T follicular helper cell (primary cell): ENCODE measurements at places on chromosomes 5 and 9.

- DNase-seq: no peak
Measured at GRCh38 chr5:83538786-83539462, 67.4 kb downstream of the VCAN start.

- no peak for DNase-seq
Measured at GRCh38 chr9:14520341-14520740, 172.9 kb downstream of the ZDHHC21 start.

DNA sequence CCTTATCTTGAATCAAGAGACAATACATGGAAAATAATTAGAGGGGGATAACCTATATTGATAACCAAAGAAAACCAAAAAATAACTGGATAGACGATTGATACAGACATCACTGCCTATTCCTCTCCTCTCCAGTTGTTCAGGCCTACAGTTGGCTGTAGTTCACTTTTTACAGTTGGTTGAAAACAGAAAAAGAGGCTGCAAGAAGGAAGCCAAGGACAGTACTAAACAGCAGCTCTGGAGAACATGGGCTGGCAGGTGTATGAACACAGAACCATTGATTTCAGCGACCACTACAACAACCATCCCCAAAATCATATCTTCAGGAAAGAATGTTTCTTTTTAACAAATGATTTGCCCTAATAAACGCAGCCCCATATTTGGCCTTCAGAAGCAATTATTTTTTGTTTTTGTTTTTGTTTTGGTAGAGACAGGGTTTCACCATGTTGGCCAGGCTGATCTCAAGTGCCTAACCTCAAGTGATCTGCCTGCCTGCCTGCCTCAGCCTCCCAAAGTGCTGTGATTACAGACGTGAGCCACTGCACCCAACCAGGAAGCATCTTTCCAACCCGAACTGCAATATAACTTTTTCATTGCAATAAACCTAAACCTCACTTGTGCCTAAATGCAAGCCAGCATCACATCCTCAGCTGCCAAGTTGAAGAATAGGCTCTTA lies 64.3 kb downstream of the MLLT3 start:
- DNase-seq: no peak

DNA sequence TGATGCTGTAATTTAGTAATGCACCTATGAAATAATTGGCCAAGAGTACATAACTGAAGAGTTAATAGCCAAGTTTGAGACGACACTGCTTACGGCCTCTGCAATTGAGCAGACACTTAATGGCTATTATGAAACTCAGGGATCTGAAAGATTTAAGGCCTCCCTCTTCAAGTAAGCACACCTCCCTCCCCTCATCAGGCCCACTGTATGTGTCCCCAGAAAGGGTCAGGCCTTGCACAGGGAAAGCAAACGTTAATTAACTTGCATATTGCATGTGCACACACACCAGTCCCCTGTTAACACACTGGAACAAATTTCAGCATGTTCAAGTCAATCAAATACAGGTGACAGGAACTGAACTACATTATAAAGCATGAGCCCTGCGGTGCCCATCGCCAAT lies 163.6 kb downstream of the SPOCK1 start:
- no peak for DNase-seq

DNA sequence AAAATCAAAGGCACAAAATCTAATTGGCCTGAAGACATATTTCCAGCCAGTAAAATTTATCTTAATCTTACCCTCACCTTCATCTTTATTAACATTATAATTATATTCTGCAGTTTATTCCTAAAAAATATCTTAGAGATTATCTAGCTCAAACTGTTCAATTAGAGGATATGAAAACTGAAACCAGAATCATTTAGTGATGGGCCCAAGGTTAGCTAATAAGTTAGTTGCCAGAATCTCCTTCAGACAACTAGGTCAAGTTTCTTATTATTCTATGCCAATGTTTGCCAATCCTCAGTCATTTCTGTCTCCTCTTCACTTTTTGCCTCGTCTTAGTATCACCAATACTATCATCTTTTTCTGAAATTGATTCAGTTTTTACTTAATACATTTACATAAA lies 56.0 kb upstream of the RASA1 start:
- no peak for DNase-seq

DNA sequence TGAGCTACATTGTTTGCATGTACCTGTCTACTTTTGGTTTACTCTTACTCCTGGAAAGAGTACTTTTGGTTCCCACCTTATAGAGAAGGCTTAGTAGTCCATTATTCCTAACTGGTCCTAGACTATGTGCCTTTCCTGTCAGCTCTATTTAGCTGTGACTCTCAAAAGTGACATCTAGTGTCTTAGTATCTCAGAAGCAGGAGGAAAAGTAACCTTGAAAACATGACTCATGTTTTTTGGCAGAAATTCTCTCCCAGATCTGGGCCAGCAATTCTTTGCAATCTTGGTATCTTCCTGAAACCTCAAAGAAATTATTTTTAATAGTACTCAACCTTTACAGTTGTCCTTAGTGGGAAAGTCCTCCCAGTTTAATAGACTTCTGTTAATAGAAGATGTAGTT lies 691.7 kb upstream of the SEMA6A start:
- no peak for DNase-seq

GRCh38 chr9:124361128-124361527 lies 54.1 kb downstream of the PSMB7 start:
- DNase-seq: no peak

DNA sequence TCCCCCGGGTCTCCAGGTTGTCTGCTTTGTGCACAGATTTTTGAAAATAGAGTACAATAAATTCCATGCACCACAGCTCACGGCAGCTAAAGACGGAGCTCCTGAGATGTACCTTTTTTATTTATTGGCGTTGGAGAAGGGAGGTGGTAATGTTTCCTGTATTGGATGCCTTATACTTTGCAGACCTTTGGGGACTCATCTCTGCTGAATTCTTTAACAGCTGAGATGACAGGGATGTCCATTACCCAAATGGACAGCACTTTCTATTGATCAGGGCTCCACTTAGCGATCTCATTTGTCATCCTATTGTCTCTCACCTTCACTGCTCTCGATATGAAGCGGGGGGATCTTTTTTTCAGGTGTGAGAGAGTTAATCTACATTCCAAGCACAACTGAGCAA lies 137.8 kb downstream of the EFNA5 start:
- no peak for DNase-seq

DNA sequence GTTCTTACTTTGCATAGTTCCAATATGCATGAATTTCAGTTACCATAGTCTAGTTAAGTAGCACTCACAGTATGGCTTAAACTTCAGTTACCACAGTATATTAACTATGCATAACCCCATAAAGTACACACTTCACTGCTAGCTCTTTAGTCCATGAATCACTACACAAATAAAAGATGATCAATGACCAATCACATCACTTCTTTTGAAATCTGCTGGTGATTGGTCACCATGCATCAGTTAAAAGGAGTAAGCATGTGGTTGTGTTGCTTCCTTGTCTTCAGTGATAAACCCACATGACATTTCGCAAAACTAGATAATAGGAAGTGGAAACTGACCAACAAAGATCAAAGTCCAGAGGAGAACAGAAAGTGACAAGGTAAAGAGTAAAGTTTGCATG lies 79.0 kb downstream of the TAF11L14 start:
- no peak for DNase-seq

DNA sequence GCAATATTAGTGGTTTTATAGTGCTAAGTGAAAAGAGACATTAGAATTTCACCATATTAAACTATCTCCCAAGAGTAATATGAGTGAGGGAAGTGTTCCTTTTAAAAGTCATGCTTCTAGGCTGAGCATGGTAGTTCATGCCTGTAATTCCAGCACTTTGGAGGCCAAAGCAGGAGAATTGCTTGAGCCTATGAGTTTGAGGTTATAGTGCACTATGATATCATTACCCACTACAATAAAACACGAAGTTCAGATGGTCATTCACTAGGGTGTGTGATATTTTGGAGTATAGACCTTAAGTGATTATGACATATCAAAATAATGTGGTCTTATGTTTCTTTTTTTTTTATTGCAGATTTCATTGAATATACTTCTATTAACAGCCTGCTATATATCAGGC lies 6.7 kb downstream of the KIF2A start:
- DNase-seq: no peak

GRCh38 chr5:25286319-25286718 lies 641.5 kb upstream of the CDH10 start:
- DNase-seq: no peak

- no peak for DNase-seq
Measured at GRCh38 chr9:14560194-14560593, 133.0 kb downstream of the ZDHHC21 start.

DNA sequence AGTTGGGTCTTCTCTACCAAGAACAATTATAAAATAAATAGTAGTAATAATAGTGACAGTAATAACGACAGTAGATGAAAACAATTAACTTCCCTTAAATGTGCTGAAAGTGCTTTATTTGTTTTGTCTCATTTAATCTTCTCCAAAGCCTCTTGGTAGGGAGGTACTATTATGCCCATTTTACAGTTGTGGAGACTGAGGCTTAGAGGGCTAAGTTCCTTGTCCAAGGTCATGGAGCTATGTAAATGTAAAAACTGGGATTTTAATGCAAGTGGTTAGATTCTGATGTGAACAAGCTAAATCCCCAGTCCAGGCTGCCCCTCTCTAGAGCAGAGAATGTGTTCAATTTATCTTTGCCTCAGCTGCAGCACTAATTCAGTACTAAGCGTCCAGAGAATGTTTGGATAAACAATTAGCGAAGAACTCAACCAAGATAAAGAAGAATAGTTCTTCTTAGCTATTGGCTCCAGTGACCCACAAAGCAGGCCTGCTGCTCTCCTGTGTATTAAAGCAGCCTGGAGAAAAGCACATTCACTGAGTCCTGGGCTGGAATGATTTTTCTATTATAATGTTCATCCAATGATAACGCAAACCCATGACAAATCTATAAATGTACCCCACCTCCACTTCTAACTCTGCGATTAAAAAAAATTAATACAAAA lies 68.8 kb downstream of the NPR3 start:
- no peak for DNase-seq

GRCh38 chr5:121793791-121794190 lies 57.9 kb upstream of the FTMT start:
- DNase-seq: no peak

DNA sequence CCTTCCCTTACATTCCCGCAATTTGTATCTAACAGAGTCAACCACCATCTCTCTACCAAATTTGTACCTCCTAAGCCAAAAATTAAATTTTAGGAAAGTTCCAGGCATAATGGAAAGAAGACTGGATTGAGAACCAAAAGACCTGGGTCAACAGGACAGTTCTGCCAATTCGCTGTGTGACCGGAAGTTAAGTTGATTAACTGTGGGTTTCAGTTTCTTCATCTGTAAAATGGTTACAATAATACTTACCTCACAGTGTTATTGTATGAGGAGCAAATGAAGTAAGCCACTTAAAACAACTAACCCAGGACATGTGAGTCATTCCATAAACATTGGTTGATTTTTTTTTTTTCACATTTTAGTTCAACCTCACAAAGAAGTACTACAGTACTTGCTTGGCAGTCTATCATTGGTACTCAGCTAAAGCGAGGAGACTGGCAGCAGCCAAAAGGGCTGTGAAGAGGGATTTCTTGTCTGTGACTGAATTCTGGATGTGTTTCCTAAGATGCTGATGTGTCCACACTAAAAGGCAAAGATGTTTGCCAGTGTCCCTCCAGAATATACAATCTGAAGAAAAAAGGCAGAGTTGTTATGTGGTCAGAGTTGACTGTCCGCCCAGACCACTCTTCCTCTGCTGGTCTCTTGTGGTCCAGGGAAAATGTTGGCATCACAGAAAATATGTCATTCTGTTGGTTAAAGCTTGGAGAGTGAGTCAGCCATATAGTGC lies 198.6 kb downstream of the TLE1 start:
- DNase-seq: no peak

DNA sequence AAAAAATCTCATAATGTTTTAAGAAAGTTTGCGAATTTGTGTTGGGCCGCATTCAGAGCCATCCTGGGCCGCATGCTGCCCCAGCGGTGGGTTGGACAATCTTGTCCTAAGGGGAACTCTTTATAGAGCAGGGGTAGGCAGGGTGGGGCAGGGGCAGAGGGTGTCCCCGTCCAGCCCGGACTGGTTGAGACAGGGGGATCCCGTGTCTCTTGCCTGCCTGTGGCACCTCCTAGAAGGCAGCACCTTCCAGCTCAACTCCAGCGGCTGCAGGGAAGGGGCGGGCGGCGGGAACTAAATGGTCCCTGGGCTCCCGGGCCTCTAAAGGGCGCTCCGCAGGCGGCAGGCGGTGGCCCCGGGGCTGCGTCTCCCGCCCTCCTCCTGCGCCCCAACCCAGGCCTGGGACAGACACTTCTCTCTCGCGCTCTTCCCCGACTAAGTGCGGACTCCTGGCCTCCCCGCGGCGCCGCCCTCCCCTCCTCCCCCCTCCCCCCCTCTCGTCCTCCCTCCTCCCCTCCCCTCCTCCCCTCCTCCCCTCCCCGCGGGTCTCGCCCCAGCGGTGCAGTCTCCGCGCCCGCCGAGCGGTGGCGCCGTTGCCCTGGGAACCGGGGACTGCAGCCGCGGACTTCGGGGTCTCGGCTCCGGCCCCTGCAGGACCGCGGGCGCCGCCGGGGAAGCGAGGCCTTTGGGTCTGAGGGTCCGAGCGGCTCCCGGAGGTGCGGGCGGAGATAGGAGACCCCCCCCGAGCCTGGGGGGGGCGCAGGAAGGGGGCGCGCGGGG lies 132.6 kb downstream of the MRPL36 start:
- peak; percentile 26 for DNase-seq

DNA sequence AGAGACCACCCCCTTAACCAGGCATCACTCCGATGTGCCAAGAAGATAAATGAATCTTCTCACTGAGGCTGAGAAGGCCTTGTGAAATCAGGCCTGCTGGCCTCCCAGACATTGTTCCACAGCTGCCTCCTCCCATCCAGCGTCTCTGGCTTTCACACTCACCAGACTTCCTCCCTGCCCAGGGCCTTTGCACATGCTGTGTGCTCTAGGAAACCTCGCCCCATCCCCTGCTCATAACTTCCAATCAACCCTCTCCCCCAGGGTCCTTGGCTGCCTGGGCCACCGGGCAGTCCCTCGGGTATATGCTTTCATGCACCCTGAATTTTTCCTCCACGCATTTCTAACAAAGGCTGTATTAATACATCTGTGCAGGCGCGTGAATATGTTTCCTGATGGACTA lies 58.4 kb downstream of the DUSP1 start:
- DNase-seq: no peak

DNA sequence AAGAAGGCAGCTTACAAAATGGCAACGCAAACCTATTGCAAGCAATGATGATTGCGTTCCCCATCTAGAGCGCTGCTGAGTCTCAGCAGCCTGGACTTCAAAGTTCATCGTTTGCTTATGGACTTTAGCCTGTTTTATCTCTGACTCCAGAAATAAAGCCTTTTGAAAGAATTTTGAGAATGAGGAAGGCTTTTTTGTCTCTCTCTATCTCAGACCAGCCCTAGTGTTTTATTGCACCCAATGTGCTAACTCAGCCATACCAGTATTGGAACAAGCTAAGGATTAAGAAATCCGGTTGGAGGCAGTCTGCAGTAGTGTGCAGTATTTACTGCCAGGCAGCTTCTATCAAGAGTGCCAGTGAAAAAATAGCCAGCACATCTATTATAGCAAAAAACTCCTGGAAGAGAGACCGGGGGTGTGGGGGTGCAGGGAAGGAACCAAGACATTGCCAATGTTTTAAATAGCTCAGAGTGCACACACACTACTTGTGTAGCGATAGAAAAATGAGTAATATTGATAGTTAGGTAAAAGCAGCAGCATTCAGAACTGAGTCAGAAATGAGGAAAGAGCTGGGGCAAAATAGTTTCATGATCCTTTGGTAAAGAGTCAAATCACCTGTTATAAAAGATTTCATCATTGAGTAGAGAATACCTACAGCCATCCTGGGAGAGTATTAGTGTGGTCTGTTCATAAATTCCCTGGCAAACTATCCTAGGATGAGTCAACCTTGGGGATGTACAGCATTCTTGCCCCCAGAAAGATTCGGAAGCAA lies 219.0 kb downstream of the ZNF608 start:
- DNase-seq: no peak

- no peak for DNase-seq
Measured at GRCh38 chr9:108297073-108297472, 558.7 kb downstream of the ACTL7B start.
